K562 (cell line): ENCODE measurements at places on chromosomes 12 and 14.

DNA sequence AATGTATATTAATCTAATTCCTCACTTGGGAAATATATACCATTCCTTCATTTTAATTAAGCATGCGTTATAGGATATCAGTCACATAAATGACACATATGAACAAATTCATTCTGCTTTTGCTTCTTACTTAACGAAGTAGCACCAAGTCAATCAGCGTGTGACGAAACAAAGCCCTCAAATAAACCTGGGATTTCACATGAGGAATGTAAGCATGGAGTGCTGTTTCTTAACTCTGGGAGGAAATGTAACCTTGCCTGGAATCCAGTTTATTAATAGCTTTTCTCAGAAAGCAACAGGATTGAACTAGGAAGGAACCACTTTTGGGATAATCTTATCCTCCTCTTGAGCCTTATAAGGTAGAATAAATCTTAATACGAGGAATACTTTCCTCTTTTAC lies 72.0 kb downstream of the NIN start:
- no peak for DNase-seq

GRCh38 chr14:61280526-61281185 lies 482 bp downstream of the TMEM30B start:
- DNase-seq, result no peak

- DNase-seq, result no peak
Observed at GRCh38 chr12:6285532-6286306, 24.8 kb upstream of the PLEKHG6 start.

- no peak for DNase-seq
Observed at GRCh38 chr12:52243259-52243855, 10.3 kb downstream of the KRT7 start.

- DNase-seq, result no peak
Observed at GRCh38 chr12:62703011-62703380, 232.0 kb downstream of the PPM1H start.

DNA sequence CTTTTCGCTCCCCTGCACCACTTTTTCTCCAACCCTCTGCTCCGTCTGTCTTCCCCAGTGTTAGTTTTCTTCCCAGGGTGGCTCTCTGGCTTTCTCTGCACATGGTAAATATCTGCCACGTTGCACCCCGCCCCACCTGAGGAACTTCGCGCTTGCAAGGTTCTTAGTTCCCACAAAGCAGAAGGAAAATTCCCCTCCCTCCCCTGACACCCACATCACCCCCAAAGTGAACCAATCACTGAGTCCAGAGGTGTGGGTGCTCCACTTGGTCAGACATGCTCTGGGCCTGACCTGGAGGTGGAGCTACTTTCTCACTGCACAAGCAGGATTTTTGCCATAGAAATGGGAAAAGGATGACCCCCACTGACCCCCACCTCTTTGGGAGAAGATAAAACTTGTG lies 415.0 kb downstream of the FUT8 start:
- DNase-seq, result no peak

- peak; percentile 70 for DNase-seq
Observed at GRCh38 chr12:71636704-71637115, 26.9 kb downstream of the ZFC3H1 start.

- DNase-seq, result no peak
Observed at GRCh38 chr12:34287986-34288962, 266.0 kb downstream of the ALG10 start.

GRCh38 chr12:64178122-64178521 lies 44.0 kb downstream of the KICS2 start:
- DNase-seq, result no peak

DNA sequence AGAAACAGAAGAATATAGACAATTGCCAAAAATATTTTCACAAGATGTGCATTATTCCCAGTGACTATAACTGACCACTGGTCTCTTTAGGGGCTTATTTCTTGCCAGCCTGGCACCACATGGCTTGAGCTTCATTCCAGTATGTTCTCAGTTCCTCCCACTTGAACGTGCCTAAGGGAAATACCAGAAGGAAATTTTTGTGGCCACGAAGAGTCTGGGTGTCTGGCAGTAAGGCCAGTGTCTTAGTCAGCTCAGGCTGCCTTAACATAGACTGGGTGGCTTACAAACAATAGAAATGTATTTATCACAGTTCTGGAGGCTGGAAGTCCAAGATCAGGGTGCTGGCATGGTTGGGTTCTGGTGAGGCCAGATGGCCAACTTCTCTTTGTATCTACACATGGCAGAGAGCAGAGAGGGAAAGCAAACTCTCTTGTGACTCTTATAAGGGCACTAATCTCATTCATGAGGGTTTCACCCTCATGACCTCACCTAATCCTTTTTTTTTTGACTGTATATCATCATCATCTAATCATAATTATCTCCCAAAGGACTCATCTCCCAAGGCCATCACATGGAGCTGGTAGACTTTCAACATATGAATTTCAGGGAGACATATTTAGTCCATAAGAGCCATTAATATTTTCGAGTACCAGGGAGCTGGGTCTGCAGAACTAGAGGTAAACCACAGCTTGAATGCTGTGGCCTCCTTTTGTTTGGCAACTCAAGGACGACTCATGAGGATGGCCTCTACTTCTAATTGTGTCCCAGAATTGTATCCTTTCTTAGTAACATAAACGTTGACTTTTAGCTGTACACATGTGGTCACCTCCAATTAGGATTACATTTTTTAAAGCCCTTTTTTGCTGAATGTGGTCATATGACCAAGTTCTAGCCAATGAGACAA lies 5.1 kb upstream of the SMOC1 start:
- no peak for DNase-seq

GRCh38 chr14:95935228-95935822 lies 58.7 kb downstream of the TUNAR start:
- peak; percentile 14 for DNase-seq

- DNase-seq, result no peak
Observed at GRCh38 chr14:97299661-97300060, 502.5 kb downstream of the VRK1 start.

- no peak for DNase-seq
Observed at GRCh38 chr12:28017873-28018255, 45.3 kb upstream of the PTHLH start.

GRCh38 chr12:24255920-24256665 lies 306.6 kb upstream of the SOX5 start:
- no peak for DNase-seq

GRCh38 chr14:78701246-78701645 lies 531.1 kb downstream of the NRXN3 start:
- DNase-seq, result no peak

DNA sequence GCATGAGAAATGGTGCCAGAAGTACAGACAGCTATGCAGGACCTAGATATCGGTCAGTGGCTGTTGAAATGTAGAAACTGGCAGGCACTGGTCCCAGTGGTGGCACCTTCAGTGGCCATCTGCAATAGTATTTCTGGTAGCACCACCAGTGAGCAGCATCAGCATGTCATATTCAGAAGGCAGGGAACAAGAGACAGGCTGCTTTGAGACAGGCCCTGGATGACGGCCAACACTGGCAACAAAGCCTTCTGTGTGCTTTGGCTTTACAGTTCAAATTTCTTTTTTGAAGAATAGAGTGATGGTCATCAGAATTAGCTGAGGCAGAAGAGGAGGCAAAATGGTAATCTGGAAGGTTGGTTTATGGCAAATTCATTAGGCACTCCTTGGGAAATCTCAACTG lies 273.4 kb upstream of the SLC16A7 start:
- DNase-seq, result no peak

- DNase-seq, result no peak
Observed at GRCh38 chr12:114414031-114414865, 8.3 kb upstream of the TBX5 start.

DNA sequence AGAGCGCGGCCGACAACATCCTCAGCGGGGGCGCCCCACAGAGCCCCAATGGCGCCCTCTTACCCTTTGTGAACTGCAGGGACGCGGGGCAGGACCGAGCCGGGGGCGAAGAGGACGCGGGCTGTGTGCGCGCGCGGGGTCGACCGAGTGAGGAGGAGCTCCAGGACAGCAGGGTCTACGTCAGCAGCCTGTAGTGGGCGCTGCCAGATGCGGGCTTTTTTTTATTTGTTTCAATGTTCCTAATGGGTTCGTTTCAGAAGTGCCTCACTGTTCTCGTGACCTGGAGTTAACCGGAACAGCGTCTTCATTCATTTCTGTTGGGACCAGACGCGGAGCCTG lies 103.8 kb upstream of the FKBP4 start:
- no peak for DNase-seq

DNA sequence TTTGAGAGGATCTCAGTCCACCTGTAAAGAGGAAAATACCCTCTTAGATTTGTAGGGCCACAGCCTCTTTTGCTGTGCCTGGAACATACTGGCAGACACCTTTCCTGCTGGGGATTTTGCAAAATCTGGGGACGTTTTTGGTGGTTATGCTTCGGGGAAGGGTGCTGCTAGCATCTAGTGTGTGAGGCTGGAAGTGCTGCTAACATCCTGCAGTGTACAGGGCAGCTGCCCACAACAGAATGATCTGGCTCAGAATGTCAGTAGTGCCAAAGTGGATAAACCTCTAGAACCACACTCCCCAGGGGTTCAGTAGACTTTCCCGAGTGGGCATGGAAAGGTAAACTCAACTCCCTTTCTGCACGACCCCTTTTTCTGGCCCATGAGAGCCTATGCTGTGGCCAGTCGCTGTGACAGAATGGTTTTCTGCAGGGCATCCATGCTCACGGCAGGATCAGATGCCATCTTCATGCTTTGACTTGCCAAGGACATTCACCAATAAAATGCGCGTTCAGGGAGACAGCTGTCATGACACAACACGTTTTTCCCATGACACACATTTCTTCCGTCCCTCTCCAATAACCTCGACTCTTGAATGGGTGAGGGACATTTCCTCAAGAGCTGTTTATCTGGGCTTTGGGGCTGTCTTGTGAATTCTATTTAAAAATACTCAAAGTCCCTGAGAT lies 240.9 kb downstream of the RGS6 start:
- no peak for DNase-seq

DNA sequence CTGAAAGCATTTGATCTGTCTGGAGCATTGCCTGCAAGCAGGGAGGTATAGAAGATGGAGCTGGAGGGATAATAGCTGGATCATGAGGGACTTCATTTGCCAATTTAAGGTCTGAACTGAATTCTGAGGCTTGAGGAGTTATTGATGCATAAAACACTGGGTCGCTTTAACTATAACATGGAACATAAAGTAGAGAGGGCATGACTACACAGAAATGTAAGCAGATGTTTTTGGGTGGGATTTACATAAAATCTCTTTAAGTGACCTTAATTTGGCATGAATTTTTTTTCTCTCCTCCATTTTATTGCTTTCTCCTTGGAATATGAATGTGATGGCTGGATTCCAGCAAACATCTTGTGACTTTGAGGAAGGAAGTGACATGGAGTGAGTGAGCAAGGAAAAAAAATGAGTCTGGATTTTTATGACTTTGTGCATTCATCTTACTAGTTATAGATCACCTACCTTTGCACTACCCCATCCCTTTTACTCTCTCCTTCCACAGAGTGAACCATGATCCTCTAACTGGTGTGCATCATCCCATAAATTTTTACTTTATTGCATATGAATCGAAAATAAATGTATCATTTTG lies 356.0 kb downstream of the DUSP6 start:
- DNase-seq, result no peak

DNA sequence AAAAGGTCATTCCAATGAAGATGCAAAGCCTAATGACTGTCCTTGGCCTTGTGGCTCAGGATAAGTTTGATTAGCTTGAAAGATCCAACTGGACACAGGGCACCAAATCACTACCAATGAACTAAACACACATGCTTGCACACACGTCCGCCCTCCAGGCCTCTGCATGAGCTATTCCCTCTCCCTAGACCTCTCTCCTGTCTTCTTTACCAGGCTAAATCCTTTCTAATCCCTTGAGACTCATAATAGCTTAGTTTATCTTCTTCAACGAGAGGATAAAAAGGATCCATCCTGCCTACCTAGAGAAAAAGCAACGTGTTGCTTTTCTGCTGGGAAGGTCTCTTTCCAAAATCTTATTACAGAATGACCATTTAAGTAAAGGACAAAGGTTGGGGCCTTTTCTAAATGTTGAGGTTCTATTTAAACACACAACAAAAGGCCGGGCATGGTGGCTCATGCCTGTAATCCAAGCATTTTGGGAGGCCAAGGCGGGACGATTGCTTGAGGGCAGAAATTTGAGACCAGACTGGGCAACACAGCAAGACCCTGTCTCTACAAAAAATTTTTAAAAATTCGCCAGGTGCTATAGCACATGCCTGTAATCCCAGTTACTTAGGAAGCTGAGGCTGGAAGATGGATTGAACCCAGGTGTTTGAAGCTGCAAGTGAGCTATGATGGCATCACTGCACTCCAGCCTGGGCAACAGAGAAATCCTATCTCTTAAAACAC lies 22.4 kb downstream of the PXN start:
- no peak for DNase-seq

DNA sequence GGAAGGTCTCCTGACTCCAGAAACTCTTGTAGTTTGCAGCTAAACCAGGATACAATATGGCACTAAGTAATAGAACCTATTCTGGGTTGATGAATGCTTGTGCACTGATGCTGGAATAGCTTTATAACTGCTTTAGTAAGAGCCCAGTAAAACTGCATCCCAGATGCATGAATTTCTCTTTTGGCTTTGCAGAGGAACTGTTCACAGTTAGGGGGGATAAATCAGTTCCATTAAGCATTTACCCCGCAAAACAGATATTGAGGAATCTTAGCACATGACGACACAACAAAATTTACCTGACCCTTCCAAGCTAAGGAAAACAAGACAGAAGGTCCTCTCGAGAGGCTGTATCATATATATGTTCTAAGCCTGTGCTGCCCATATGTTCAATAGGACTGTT lies 457.4 kb downstream of the FOXG1 start:
- DNase-seq, result no peak

GRCh38 chr12:87196321-87196720 lies 832.9 kb downstream of the C12orf50 start:
- no peak for DNase-seq

DNA sequence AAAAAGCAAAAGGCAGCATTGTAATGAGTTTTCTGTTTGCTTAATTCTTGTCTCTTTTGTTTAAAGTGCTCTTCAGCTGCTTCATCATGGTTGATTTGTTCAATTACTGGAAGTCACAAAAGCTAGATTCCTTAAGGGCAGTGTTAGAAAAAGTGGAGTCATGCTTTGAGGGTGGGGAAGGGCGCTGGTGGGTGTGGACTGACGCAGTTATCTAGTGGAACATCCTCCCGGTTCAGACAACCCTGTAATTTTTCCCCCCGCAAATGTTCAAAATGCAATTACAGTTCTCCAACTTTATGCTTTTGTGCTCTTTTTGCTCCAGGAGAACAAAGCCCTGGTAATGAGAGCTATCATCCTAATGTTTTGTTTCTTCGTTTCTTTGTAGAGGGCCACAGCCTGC lies 2.1 kb downstream of the AKAP6 start:
- DNase-seq, result peak; percentile 18

- DNase-seq, result no peak
Observed at GRCh38 chr12:104519190-104520019, 62.7 kb downstream of the CHST11 start.

- no peak for DNase-seq
Observed at GRCh38 chr12:5520037-5520436, 88.1 kb downstream of the NTF3 start.

- DNase-seq, result peak; percentile 7
Observed at GRCh38 chr12:26874501-26875296, 41.7 kb upstream of the ITPR2 start.

- no peak for DNase-seq
Observed at GRCh38 chr12:27996761-27997160, 24.2 kb upstream of the PTHLH start.
